ENCODE measurements at places on chromosomes 6 and 20.

DNA sequence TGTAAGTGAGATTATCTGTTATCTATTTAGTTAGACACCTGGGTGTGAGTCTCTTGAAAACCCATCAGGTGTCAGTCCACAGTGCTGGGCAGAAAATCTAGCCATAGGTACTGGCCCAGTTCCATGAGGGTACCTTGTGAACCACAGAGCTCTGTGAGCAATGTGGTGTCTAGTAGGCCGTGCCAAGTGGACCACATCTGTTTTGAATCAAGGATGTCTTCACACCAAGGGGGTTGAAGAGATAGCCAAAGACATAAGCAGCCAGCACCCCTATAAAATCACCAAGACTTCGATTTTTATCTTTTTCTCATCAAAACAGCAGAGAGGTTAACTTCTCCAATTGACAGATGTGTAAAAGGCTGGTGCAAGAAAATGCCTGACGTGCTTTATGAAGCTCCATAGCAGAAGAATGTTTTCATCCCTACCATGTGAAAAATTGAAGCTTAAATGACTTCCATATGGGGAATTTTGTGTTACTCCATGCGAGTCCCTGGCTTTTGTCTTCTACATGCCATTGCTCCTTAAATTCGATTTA, 368.7 kb downstream of the HAO1 start:
- no peak for DNase-seq

DNA sequence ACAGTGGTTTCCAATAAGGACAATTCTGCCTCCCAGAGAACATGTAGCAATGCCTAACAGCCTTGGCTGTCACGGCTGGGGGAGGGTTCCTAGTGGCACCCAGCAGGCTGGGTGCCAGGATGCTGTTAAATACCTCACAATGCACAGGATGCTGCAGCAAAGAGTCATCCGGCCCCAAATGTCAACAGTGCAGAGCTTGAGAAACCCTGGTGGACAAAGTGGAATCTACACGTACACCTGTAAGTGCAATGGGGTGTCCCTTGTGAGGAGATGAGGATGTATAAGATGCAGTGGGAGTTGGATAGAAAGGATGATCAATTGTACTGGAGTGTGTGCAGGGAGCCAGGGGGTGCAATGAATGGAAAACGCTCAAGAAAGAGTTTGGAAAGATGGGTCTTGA, 142.4 kb downstream of the FNDC1 start:
- DNase-seq = no peak

- no peak for DNase-seq
Observed at GRCh38 chr6:28555136-28555535, 29.5 kb downstream of the GPX5 start.

- no peak for DNase-seq
Observed at GRCh38 chr6:28841290-28841689, 82.5 kb downstream of the TRIM27 start.

GRCh38 chr6:113825781-113826180, 31.4 kb upstream of the MARCKS start:
- DNase-seq = peak; percentile 77
